CD4-positive, alpha-beta T cell treated with Interleukin-10 for 1 hour (primary cell): ENCODE measurements at places on chromosomes 6 and 20.
A peak's percentile ranks its signal among the peaks of the same experiment; 100 is the strongest.

GRCh38 chr6:10205120-10205519, 209.8 kb downstream of the TFAP2A start:
- DNase-seq, result no peak

DNA sequence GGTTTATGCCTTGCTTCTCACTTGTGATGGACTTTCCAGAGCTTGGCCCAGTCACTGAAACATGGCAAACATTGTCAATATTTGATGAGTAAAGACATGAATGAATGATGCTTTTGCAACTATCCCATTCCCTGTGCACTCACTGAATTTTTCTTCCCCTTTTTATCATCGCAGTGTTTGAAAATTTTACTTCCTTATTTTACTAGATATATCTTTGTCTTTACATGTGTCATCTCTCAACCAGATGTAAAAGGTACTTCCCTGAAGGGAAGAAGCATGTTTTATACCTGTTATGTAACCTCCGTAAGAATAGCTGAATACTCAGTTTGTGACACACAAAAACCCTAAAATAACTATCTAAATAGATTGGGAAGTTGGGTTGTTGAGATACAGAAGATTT, 544.7 kb upstream of the FLRT3 start:
- DNase-seq, result no peak

DNA sequence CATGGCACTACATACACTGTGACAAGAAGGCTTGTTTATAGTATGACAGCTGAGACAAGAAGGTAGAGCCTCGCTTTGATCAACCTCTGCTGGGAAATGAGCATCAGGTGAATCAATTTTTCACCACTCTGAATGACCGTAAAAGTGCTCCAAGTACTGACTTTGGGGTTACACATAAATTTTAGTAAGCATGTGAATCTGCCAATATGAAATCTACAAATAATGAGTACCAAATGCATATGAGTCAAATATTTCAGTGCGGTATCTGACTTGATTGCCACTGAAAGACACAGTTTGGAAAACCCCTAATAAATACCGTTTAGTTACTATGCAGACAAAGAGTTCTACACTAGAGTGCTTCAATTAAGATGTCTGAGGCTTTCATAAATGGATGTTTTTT, 77.8 kb downstream of the ATG5 start:
- DNase-seq, result no peak

DNA sequence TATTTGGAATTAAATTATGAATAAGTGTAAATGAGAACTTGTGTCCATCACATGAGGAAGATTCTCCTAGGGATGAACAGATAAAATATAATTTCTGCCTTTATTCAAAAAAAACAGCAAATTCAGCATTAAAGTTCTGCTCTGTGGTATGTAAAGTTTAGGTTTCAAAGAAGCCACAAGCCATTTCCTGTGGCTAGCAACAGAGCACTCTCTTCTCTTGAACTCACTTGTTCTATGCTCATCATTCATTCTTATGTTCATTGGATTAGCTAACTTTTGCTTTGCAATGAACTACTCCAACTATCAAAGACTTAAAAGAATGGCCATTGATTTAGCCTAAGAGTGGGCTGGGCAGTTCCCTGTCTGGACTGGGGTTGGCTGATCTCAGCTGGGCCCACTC, 20.8 kb upstream of the SNRPB2 start:
- peak; percentile 41 for DNase-seq

- DNase-seq, result no peak
These were observed 187.1 kb downstream of the BCAS1 start for GRCh38 chr20:53883098-53883911.

DNA sequence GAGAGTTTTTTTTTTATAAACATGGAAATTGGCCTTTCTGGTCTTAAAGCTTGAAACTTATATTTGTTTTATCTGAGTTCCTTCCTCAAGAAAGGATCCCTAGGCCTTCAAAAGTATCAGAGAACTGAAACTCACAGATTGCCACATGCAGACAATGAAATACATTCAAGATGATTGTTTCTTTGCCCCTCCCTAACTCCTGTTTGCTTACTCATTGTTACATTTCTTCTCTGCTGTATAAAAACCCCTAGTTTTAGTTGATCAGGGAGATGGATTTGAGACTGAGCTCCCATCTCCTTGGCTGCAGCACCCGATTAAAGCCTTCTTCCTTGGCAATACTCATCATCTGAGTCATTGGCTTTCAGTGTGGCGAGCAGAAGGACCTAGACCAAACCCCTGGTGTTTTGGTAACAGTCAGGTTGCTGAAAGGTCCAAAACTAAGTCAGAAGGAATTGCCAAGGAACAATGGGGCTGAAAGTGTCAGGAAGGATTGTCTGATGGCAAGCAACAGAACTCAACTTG, 132.3 kb upstream of the SULF2 start:
- no peak for DNase-seq

GRCh38 chr20:17128206-17128605, 98.6 kb upstream of the PCSK2 start:
- no peak for DNase-seq

DNA sequence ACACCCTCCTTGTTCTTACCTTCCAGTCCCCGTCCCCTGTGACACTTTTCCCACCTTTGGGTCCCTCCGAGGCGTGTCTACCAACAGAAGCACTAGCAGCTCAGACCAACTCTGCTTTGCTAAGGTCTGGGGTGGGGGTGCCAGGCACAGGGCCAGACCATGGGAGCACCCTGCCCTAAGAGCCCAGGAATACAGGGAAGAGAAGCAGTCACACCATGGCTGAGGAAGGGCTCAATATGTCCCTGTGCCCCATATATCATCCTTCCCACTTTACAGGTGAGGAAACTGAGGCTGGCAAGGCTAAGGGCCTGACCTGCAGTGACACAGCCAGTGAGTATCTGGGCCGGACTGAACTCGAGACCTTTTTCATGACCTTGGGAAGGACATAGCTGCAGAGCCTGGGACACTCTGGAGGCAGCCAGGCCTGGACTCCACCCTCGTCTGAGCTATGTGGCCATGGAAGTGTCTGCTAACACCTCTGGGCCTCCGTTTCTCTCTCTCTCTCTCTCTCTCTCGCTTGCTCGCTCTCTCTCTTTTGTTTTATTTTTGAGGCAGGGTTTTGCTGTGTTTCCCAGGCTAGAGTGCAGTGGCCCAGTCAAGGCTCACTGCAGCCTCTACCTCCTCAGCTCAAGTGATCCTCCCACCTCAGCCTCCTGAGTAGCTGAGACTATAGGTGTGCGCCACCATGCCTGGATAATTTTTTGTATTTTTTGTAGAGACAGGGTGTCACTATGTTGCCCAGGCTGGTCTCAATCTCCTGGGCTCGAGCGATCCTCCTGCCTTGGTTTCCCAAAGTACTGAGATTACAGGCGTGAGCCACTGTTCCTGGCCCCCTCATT, 156.7 kb downstream of the GRM4 start:
- DNase-seq, result no peak

- no peak for DNase-seq
These were observed 567.6 kb upstream of the MAN1A1 start for GRCh38 chr6:119917186-119917585.

DNA sequence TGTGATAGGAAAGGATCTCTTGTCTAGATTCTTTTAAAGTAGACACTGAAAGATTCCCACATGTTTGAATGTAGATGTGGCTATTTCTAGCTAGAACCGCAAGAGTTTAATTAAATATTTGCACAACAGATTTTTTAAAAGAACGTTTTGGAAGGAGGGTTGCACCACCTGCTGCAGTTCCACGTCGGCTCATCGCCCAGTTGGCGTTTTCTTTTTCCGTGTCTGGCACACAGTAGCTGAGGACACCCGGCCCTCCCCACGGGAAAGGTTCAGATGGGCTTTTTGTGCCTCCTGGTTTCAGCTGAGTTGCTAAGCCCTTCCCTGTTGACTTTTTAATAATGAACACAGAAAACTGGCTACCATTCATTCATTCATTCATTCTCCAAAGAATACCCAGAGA, 41.8 kb upstream of the DOK5 start:
- no peak for DNase-seq

DNA sequence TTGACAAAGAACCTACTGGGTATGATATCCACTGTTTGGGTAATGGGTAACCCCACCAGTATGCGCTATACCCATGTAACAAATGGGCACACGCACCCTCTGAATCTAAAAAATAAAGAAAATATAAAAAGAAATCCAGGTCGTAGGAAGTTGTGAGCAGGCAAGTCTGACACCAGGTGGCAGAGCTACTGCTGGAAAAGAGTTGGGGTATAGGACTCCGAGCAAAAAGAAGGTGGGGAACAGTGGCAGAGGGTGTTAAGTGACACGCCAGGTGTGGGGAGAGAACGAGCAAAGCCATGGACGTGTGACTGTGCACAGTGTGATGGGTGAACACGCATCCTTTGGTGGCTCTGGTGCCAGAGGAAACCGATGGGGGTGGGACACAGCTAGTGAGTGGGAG, 46.7 kb downstream of the NOX3 start:
- DNase-seq, result no peak

- DNase-seq, result peak; percentile 88
These were observed 23.7 kb downstream of the ZNF311 start for GRCh38 chr6:28981431-28981832.

DNA sequence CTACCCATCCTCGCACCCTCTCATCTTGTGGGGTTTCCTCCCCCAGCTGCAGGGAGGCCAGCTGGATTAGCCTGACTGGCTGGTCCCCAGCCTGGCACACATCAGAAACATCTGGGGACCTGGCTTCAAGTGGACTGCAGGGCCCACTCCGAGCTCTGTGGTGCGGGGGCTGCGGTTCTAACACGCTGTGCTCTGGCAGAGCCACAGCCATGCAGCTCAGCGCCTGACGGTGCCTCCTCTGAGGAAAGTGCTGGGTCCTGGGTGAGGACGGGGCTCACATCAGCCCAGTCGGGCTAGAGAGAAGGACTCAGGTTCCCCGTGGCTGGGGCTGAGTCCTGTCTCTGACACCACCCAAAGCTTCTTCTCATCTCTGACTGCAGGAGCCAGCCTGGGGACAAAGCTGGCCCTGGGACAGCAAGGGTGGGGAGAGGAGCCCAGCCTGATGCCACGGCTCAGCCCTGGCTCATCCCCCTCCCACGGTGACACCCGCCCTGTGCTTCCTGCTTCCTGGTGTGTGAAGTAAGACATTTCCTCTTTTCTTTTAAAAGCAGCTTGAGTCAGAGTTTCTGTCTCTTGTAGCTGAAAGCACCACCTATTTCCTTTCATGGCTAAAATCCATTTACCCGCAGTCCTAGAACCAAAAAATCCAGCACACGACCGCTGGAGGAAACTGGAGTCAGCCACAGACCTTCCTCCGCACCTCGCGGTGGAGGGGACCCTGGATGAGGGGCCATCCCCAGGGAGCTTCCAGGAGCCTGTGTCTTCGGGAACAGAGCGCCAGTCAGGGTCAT, 127.4 kb upstream of the AFDN start:
- DNase-seq, result peak; percentile 26

DNA sequence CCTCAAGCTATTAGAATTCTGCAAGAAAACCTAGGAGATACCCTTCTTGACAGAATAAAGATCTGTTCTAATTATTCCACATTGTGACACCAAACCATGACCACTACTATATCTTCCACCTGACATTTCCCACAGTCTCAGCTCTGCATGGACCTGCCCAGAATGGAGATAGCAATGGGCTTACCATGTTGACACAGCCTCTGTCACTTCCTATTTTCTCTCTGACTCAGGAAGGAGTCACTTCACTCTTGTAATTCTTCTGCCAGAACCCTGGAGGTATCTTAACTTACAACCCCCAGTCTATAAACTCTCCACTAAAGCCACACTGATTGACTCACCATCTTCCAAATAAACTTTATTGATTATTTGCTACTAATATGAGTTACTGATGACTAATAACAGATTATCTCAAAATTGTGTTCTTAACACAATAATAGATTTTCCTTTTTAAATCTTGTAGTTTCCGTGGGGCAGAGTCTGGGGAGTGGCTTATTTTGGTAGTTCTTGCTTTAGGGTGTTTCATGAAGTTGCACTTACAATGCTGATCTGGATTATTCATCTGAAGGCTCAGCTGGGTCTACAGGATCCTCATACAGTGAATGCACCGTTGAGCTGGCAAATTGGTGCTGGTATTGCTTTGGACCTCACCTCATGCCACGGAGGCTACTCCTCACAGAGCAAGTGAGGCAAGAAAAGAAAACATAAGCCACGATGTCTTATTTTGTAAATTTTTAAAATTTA, 869.9 kb downstream of the KIF16B start:
- no peak for DNase-seq

- DNase-seq, result no peak
These were observed 608.0 kb downstream of the PHF3 start for GRCh38 chr6:64243618-64244017.

GRCh38 chr20:39623584-39624234, 661.6 kb downstream of the DHX35 start:
- DNase-seq, result no peak

- no peak for DNase-seq
These were observed 228.3 kb upstream of the PDE10A start for GRCh38 chr6:165891320-165891719.

DNA sequence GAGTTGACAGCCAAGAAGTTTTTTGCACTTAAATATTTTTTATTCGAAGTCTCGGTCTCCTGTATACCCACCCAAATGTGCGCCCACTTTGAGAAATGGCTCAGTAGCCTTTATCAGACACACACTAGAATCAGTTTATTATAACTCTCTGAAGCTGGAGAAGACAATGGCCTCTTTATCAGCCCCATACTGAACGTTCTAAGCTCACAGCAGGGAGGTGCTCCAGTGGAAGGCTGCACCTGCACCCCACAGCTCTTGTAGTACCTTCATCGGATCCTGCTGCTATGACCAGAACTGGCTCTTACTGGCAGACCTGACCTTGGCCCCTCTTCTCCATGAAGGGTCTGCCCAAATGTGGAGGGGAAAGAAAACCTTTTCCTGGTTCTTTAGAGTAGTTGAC, 165.0 kb upstream of the SCGN start:
- DNase-seq, result no peak

DNA sequence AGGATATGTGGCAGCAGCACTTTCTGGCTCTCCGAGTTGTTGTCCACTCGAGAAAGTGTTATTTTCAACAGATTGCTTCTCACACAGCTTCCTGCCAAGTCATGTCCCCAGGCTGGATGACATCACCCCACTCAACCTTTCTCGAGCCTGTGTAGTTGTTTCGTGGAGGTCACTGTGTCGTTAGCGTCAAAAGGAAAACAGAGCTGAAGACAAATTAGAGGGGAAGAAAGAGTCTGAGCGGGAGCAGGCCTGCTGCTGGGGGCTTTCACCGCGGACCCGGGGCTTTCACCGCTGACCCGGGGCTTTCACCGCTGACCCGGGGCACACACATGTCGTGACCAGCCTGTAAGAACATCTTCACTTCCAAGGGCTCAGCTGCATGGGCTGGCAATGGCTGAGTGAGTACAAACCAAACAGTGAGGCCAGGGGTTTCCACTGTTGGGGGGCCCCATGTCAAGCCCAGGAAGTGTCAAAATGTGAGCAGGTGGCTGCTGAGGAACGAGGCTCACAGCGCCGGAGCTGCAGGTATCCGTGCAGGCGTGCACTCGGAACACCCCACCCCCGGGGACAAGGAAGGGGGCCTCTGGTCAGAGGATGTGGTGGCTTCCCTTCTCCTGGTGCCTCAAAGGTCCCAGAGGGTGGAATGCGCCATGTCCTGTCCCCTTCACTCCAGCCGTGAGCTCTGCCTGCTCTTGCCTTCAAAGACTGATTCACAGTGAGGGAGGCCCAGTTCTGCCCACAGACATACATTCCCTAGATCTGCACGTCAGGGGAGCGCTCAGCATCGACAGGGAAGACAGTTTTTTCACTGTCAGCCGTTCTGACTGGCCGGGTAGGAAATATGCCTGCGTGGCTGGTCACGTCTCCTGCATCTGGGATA, 365.9 kb downstream of the TAF4 start:
- DNase-seq, result no peak

GRCh38 chr6:24720131-24720603, 1.2 kb upstream of the C6orf62 start:
- peak; percentile 87 for DNase-seq
